ENCODE measurements at places on chromosomes 16 and 17.

GRCh38 chr16:68715471-68715870, 21.6 kb upstream of the CDH1 start:
- DNase-seq, result no peak

DNA sequence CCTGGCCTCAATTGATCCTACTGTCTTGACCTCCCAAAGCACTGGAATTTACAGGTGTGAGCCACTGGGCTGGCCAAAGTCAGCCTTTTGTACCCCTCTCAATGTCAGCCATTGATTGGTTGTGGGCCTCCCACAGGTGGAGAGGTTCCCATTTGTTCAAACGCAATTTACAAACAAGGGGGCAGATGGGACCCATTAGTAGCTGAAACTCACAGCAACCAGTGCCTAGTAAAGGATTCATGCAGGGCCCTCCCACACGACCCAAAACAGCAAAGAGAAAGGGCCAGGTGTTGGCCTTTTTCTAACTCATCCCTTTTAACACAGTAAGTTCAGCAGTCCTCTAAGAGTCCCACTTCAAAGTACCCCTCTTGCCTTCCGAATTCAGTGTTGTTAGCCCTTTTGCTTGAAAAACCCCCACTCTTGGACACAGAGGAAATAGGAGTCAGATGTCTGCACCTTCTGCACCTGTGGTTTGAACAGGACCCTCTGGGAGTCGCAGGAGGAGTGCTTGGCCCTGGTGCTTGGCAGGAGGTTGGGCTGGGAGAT, 89.2 kb downstream of the PITPNC1 start:
- no peak for DNase-seq

DNA sequence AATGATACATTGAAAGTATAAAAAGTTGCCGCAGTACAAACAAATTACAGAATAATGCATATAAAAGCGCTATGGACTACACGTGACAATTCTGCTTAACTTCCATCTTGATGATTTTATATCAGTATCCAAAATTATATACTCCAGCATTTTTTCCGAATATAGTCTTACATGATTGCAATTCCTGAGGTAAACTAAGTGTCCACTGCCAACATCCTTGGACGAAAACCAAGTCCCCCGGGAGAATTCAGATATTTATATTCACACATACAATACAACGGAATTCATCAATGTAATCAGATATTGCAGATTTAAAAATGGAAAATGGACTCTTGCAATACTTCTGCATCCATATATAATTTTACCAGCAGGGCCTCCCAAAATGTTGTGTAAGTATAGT, 8.9 kb upstream of the MYH11 start:
- DNase-seq, result no peak

- DNase-seq, result no peak
Observed at GRCh38 chr17:67575325-67575724, 142.4 kb upstream of the NOL11 start.

GRCh38 chr17:78128551-78129350, at the start of gene TMC6:
Gene TMC6 (minus strand): TSS chr17:78128755. CDS start chr17:78126832, 1,923 bp downstream.
- DNase-seq, result no peak

GRCh38 chr17:77733576-77734296, 224.8 kb upstream of the TNRC6C start:
- DNase-seq, result no peak

DNA sequence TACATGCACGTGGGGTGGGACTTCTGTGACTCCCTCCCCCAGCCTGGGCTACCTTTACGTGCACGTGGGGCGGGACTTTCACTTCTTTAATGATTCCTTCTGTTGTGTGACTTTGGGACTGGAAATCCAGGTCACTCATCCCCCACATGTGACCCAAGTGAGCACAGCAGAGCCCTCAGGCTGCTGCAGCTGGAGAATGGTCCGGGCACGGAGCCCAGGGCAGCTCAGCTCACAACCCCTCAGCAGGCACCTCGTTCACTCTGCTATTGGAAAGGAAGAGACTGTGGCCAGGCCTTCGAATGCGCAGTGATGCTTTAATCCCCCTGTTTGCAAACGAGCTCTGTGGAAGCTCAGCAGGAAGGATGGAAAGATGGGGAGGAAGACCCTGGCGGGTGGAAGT, 14.7 kb downstream of the DBNDD1 start:
- DNase-seq, result no peak

GRCh38 chr17:77863814-77864161, 94.7 kb upstream of the TNRC6C start:
- DNase-seq, result no peak

DNA sequence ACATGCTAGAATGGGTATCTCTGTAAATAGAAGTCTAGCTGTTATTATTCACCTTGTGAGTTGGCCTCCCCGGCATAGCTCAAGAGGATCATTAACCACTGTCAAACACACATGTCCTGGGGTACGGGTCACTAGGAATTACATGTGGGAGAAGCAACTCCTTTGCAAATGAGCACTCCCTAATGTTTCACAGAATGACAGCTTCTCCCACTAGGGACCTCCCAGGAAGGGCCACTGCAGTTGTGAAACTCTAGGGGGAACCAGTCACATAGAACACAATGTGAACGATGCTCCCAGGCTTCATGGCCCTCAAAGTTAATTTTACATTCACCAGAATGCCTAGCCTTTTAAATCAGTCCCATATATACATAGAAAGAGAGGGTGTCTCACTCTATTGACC, 12.4 kb upstream of the ZNF19 start:
- no peak for DNase-seq

DNA sequence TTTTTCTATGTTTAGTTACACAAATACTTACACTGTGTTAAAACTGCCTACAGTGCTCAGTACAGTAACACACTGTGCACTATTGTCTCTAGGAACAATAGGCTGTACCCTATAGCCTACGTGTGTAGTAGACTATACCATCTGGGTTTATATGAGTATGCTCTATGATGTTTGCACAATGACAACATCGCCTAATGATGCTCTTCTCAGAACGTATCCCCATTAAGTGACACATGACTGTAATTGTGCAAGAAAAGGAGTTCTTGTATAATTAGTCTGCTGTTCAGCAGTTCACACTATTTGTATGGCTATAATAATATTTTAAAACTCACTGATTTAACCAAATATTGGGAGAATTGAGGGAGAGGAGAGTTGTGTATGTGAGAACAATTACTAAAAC, 173.7 kb downstream of the TRIM37 start:
- DNase-seq, result no peak

DNA sequence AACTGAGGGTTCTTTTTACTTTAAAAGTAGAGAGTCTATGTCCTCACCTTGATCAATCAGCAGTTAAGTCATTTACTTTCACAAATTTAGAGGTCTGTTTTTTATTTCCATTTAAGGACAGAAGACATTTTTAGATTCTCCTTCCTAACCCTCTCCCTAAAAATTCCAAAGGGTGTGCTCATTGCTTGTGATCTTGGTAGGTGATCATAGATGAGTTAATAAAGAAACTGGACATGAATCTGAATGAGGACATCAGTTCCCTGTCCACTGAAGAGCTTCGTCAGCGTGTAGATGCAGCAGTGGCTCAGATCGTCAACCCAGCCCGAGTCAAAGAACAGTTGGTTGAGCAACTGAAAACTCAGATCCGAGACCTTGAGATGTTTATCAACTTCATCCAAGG, 8.8 kb downstream of the RUNDC1 start:
- DNase-seq, result no peak

- DNase-seq, result peak; percentile 86
Observed at GRCh38 chr17:67165201-67165600, 79.8 kb downstream of the HELZ start.

DNA sequence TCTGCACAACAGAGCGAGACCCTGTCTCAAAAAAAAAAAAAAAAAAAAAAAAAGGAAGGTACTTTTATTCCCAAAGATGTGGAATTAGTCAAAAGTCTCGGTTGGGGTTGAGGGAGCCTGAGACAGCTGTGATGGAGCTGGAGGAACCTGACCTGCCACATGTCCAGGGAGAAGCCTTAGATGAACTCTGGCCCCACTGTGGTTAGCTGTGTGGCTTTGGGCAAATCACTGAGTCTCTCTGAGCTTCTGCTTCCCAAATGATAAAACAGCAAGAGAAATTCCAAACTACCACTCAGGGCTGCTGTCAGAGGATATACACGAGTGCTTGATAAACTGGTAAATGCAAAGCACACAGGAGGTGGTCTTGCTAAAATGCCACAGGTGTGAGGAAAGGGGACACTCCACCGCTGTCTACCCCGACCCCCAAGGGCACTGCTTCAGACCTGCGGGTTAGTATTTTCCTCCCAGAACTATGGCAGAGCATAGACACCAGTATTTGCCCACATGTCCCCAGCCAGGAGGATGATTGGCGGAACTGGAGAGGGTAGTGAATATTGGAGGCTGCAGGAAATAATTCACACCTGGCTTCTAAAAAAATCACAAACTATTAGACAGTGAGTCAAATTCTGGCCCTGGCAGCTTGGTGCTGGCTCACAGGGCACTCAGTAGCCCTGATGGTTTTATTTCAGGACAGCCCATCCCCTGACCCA, 14.7 kb downstream of the DRC3 start:
- no peak for DNase-seq

DNA sequence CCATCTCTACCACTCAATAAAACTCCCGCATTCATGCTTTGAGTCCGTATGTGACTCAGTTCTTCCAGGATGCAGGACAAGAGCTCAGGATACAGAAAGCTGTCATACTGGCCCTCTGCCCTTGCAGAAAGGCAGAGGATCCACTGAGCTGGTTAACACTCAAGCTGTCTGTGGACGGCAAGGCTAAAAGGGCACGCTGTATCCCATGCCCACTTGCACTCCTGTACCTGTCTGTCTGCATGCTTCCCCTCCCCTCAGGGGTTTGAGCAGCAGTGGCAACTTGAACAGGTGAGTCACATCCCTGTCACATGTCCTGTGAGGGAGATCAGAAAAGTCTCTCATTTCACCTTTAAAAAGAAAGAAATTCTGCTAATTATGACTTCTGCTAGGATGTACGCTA, 293.8 kb downstream of the HS3ST3B1 start:
- no peak for DNase-seq

DNA sequence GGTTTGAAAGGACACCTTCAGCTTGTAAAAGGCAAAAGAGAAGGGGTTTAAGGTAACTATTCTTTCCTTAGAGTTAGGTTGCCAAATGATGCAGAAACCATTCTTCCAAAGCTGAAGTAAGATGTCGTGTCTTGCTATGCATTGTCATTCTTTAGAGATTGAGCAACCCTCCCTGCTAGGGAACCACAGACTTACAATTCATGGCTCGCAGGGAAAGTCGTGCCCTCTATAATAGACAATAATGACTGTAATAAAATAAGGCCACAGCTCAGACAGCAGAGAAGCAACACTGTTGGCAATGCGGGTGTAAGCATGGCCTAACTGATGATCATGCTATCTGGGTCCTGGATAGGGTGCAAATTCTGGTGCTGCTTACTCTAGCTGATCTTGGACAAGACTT, 129.6 kb upstream of the CDH13 start:
- DNase-seq, result no peak

DNA sequence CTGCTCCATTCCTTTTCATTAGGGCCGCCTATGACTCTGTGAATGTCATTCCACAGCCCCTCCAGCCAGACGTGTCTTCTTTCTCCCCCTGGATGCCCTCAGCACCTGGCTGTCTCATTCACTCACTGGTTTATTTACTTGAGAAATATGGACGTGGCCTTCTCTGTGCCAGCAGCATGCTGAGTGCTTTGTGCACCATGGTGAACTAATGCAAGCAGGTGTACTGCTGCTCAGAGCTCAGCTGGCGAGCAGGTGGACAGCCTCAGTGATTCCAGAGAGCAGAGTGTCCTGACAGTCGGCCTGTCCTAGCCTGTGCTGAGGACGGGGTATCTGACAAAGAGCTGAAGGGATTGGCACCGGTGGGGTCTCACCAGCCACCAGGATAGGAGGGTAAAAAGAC, 96.7 kb downstream of the GNAO1 start:
- no peak for DNase-seq

DNA sequence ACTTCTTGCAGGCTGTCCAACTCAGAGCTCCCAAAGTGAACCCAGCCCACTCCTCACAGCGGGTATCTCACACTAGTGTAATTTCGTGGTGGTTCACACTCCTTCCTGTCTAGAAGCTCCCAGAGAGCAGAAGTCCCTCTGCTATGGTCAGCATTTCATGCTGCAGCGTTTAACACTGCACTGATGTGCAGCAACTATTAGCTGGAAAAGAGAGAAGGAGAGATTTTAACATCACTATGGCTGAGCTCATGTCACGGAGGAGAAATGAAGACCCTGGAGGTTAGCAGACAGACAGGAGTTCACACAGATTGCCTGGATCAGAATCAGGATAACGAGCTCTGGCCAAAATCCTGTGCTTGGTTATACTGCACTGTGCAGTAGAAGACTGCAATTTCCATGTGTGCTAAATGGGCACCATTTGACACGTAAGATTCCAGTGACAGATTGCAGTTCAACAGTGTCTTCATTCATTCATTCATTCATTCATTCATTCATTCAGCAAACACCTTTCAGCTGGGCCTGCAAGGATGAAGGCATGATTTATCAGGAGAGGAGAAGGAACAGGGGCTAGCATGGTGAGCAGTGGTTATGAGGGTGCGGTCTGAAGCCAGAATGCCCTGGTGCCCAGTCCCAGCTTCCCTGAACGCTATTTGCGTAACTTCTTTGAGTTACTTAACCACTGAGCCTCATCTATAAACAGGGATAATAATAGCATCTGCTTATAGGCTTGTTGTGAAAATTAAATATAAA, 5.3 kb upstream of the CCL1 start:
- DNase-seq, result no peak

DNA sequence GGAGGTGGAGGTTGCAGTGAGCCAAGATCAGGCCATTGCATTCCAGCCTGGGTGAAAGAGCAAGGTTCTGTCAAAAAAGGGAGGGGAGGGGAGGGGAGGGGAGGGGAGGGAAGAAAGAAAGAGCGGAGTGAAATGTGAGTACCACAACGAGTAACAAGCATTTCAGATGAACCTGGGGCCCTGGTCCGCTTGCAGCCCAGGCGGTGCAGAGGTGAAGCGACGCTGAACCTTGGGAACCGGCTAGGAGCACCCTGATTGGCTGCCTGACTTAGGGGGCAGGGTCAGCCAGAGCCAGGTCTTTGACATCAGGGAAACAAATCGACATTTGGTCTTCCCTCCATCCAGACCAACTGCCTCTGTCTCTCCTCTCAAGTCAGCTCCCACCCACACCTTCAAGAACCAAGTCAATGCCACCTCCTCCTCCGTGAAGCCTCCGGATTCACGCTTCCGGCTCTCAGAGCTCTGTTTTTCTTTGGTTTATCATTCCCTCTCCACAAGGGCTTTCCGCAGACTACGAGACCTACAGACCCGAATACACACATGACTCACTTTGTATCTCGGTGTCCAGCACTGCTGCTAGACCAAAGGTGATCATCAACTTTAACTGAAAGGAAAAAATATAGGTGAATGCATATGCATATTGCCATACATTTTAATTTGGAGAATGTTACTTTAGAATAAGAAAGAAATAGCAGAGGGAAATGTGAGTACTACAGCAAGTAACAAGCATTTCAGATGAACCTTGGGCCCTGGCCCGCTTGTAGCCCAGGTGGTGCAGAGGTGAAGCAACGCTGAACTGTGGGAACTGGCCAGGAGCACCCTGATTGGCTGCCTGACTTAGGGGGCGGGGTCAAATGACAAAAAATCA, 19.3 kb downstream of the OR1F1 start:
- DNase-seq, result no peak
